ENCODE measurements at places on chromosomes 5 and 9.
A peak's percentile ranks its signal among the peaks of the same experiment; 100 is the strongest.

DNA sequence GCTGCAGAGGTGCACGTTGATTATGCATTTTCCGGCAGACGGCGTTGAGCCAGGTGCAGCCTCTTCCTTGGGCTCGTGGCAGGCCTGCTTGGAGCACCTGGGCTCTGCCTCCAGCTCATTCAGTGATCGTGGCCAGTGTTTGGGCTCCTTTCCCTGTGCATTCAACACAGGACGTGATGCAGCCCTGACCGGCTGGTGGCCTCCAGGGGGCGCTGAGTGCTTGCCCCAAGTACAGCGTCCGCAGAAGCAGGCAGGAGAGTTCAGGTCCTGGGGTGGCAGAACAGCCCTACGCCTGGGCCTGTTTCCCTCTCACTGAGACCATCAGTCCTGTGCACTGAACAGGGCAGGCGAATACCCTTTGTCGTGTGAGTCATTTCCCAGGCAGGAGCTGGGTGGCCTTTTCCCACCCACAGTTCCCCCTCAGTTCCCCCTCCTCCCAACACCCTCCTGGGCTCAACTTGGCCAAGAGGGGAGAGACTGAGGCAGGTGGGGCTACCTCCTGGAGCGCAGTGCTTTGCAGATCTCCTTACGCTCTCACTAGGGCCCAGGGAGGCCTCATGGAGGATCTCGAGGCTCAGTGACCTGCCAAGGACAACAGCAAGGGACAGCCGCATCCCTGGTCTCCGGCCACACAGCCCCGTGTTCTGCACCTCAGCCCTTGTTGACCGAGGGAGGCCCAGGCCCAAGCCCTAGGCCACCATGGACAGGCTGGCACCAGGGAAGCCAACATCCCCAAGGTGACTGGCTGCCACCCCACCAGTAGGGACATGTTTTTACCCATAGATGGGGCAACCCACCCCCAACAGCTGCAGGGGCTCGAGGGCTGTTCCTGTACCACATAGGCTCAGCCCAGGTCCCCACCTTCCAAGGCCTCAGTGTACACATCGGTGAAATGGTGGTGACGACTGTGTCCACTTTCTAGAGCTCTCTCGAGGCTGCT, 52.9 kb downstream of the LRSAM1 start:
- DNase-seq, result peak; percentile 87

DNA sequence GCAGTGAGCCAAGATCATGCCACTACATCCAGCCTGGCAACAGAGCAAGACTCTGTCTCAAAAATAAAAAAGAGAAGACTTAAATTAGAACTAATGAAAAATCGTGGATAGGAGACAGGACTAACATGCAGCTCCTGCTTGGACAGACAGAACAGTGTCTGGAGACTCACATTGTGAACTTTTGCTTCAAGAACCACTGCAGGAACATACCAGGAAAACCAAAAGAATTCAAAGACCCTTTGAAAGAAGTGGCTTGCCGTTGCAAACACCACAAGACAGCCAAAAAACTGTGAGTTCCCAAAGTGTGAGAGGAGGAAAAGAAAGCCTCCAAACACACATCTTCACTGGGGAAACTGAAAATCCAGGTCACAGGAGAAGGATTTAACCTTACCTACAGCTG, 48.8 kb upstream of the SNAPC3 start:
- DNase-seq, result no peak

- no peak for DNase-seq
Observed at GRCh38 chr5:36537724-36538123, 68.7 kb upstream of the SLC1A3 start.

DNA sequence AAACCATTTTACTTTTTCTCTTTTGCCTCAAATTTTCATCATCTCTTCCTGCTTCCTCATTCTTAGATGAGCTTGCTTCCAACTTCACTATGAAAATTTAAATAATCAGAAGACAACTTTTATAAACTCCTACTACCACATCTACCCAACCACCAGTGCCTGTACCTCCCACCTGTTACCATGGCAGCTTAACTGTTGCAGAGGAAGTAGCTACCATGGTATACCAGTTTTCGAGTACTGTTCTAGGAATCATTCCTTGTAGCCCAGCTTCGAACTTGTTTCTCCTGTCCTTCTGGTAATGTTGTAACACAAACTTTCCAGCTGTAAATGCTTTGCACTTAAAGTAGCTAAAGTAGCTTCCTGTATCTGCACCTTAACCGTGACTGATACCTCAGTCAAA, 266.8 kb upstream of the NREP start:
- DNase-seq, result no peak

- peak; percentile 38 for DNase-seq
Observed at GRCh38 chr5:167851416-167851815, 440.0 kb upstream of the WWC1 start.

DNA sequence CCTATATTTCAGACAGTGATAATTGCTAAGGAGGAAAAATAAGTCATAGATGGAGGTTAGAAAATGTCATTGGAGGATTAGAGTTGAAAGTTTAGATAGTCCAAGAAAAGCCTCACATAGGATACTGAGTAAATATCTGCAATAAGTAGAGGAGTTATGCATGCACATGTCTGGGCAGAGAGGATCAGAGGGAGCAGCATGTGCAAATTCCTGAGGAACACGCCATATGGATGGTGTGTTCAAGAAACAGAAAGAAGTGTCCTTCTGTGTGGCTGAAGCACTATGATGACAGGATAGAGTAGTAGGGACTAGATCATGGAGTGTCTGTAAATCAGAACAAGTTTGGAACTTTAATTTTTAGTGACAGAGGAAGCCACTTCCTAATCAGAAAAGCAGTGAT, 52.2 kb downstream of the SGCD start:
- peak; percentile 51 for DNase-seq

DNA sequence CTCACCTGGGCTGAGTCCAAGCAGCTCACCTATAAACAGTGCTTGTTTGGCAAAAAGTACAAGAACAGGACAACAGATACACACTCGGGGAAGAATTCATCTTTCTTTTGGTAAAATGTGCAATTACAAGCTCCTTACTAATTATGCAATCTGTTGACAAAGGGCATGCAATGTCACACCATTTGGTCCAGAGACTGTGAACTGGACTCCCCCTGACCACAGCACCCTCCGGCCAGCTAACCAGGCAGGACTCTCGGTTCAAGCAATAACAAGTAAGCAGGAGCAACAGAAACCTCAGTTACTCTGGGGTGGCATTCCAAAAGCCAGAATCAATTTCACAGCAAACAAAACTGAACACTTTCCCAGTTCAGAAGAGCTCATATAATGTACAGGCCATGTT, 113.8 kb downstream of the GNAQ start:
- DNase-seq, result no peak

GRCh38 chr9:119959846-119960545, 590.8 kb upstream of the BRINP1 start:
- DNase-seq, result peak; percentile 77

GRCh38 chr9:27339661-27340284, 42.8 kb upstream of the EQTN start:
- peak; percentile 53 for DNase-seq

Data from AG10803 (cell line).